ENCODE measurements at places on chromosomes 7 and 10.

- DNase-seq = no peak
Observed at GRCh38 chr10:66747451-66747850, 178.4 kb upstream of the LRRTM3 start.

DNA sequence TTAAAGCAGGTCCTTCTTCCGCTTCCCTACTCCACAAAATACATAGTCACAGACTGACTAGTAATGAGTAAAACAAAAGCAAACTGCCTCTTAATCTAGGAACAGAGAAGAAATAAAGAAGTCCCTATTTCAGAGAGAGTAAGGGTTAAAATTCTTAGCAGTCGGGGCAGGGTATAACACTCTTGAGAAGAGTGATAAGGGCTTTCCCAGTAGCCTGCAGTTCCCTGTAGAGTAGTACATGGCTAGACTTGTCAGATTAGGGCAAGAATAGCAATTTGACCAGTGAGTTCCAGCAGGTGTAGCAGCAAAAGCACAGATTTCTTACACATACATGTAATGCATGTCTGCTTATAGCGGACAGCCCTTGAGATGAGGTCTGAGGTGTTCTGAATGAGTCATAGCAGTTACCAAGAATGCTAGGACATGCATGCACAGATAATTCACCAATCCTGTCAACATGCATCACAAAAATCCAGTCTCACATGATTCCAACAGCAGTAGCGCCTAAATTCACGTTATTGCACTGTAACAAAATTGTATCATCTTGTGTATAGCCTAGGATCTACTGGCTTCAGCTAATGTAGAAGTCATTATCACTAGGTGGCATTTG, 40.7 kb downstream of the BTRC start:
- no peak for DNase-seq

GRCh38 chr10:105545101-105545500, 904.0 kb downstream of the SORCS3 start:
- no peak for DNase-seq

- DNase-seq = no peak
Observed at GRCh38 chr7:11875635-11876034, 43.6 kb upstream of the THSD7A start.

DNA sequence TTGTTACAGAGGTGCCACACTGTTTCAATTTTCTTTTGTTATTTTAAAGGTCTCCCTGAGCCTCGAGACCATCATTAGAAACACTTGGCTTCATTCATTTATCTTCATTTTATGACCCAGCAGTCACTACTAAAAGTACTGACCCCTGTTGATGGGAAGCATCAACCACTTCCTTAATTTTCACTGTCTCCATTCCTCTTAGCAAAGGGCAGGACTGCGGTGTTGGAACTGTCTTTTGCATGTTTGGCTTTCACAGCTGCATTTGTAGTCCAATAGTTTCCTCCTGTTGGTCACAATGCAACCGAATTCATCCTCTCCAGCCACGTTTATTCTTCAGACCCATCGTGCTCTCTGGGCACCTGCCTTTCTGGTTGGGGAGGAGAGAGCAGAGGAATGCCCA, 46.7 kb upstream of the PDZD8 start:
- DNase-seq = no peak

GRCh38 chr7:158470336-158470735, 117.3 kb downstream of the PTPRN2 start:
- no peak for DNase-seq

All from stimulated activated CD8-positive, alpha-beta memory T cell treated with anti-CD3 and anti-CD28 coated beads, Interleukin-7, amount 100 ng/mL, for 1 hour (primary cell).